Tibial nerve (tissue), 4 donors: ENCODE measurements at places on chromosomes 3 and 15.

DNA sequence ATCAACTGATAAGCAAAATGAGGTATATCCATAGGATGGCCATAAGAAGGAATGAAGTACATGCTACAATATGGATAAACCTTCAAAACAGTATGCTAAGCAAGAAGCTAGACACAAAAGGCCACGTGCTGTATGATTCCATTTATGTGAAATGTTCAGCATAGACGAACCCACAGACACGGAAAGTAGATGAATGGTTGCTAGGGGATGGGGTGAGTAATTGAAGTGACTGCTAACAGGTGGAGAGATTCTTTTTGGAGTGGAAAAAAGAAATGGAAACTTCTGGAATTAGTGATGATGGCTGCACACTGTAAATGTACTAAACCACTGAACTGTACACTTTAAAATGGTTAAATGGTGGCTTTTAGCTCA lies 630 bp upstream of the EFCAB12 start:
- DNase-seq: no peak
- no peak overlapping the region for H3K4me3 ChIP-seq
- H3K27ac ChIP-seq: peak overlapping the region; percentile 48
- peaks cover 8% of the 10 kb centered on the region for H3K4me1 ChIP-seq
- H3K36me3 ChIP-seq: peaks cover 46% of the 10 kb centered on the region

DNA sequence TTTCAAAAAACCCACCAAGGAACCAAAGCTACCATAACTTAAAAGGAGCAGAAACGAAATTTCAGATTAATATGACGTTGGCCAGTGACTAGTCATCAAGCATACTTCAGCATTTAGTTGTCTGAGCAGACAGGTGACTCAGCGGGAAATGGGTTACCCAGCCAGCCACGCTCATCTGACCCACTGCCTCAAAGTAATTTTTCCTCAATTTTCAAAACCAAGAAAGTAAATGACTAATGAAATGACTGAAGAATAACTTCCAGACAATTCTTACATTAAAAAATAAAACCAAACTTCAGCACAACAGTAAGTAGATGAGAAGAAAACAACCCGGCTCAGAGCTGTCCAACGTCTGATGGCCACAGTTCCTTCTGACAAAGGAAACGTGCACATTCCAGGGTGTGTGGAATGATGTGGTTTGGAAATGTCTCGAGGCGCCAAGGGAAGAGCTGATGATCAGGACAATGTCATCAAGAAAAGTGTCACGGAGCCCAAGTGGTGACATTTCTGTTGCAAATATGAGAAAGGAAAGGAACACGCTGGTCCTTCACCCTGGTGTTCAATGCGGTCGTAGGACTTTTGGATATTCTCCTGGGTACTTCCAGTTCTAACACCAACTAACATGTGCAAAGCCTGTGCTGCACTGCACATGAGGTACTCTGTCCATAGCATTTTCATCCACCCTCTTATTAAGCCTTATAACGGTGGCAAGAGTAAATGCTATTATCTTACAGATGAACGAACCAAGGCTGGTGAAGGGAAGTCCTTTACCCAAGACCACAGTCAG lies 79.1 kb downstream of the FOXP1 start:
- H3K27me3 ChIP-seq: no peaks in the 10 kb centered on the region
- no peaks in the 10 kb centered on the region for H3K4me1 ChIP-seq
- no peak overlapping the region for H3K4me3 ChIP-seq
- no peak for DNase-seq

DNA sequence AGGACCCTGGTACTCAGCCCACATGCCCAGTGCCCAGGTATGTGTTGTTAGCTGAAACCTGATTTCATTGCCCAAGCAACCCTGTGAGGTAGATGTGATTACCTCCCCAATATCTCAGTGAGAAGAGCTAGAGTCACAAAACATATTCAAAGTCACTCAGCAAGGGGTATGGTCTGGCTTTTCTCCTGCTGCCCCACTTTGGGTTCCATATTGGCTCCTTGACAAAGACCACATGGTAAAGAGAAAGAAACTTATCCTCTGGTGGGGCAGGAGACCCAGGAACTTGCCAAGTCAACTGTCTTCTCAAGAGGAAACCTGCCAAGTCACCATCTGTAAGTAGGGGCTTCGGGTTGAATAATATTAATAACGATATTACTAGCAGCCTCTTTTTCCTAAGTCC lies 148.3 kb upstream of the LMCD1 start:
- H3K36me3 ChIP-seq: no peaks in the 10 kb centered on the region
- no peaks in the 10 kb centered on the region for H3K4me1 ChIP-seq
- H3K27ac ChIP-seq: no peak overlapping the region
- H3K4me3 ChIP-seq: no peak overlapping the region

DNA sequence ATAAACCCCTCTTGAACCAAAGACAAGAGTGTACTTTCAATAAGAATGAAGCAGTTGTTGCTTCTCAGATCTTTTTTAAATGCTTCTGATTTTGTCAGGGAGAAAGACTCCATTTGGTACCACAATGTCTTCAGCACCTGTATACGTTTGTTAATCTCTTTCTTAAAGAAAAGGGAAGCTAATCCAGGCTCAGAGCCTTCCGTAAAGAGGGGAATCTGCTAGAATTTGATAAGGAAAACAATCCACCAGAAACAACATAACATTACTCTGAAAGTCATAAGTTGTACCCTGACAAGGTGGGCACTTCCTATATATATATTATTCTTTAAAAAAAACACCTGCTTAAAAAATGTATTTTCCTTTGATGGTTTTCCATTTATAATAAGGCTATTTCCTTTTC lies 19.8 kb downstream of the SH3BP5 start:
- H3K4me1 ChIP-seq: no peaks in the 10 kb centered on the region
- H3K27me3 ChIP-seq: no peaks in the 10 kb centered on the region
- peak overlapping the region; percentile 98 for H3K27ac ChIP-seq
- no peaks in the 10 kb centered on the region for H3K36me3 ChIP-seq
- H3K4me3 ChIP-seq: no peak overlapping the region

- H3K27me3 ChIP-seq: no peaks in the 10 kb centered on the region
- H3K4me1 ChIP-seq: no peaks in the 10 kb centered on the region
- H3K27ac ChIP-seq: no peak overlapping the region
- H3K36me3 ChIP-seq: no peaks in the 10 kb centered on the region
- no peak for DNase-seq
Measured at GRCh38 chr15:38476120-38476519, 22.2 kb downstream of the FAM98B start.
